ENCODE measurements at places on chromosomes 13 and 19. TPM values are rescaled to one million over a fixed set of nuclear protein-coding genes. Genes with fewer than 3 reads are reported as not detected.

GRCh38 chr19:292281-292884 lies 1.2 kb upstream of the PLPP2 start:
- DNase-seq, result no peak

GRCh38 chr13:78326633-78327032 lies 276.7 kb downstream of the POU4F1 start:
- DNase-seq, result no peak

DNA sequence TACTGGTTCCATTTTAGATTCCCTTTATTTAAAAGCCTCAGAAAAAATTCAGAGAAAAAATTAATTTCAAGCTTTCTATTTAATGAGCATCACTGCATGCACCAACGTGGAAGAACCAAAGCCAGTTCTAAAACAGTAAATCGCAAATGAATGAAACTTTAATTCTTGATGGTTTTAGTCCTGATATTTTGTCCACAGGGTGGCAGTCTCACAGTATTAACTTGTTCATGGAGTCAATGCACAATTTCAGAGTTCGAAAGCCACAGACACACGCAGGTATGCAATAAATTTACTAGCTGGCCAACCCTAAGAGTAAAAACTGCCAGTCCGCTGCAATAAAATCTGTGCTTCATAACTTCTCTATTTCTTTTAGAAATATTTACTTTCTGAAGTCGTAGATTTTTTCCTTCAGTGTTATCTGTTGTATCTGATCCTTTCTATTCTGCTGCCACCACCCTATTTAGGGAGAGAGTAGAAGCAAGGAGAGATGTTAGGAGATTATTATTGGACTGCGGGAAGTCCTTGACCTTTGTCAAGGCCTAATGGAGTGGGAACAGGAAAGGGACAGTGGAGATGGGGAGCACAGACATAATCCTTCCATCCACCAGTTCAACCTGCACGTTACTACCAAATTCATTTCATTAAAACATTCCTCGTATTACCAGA lies 7.0 kb upstream of the WBP4 start:
- DNase-seq, result peak; percentile 55

DNA sequence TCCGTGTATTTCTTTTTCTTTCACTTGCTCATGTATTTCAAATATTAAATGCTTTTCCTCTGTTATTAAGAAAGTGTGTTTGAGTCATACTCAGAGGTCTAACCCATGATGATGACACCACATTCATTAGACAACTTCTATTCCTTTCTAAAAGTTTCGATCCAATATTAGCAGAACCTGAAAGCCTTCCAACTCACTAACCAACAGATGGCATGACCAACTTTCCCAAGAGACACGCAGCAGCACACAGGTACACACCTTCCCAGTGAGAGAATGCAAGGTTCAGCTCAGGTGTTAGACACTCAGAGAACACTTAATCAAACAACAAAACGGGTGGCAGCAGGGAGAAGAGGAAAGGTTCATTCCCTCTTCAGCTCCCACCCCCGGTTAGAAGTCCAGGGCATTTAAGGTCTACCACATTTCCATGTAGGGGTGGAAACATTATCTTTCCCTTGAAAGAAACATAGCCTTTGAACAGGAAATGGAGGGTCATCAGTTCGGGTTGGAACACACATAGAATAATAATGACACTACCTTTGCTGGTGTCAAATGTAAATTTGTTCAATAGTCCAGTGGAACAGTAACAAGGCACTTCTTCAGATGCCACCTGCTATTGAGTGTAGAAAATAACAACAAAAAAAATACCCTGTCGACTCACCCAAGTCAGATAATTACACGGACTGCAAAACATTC lies 404.2 kb downstream of the COG6 start:
- DNase-seq, result no peak

DNA sequence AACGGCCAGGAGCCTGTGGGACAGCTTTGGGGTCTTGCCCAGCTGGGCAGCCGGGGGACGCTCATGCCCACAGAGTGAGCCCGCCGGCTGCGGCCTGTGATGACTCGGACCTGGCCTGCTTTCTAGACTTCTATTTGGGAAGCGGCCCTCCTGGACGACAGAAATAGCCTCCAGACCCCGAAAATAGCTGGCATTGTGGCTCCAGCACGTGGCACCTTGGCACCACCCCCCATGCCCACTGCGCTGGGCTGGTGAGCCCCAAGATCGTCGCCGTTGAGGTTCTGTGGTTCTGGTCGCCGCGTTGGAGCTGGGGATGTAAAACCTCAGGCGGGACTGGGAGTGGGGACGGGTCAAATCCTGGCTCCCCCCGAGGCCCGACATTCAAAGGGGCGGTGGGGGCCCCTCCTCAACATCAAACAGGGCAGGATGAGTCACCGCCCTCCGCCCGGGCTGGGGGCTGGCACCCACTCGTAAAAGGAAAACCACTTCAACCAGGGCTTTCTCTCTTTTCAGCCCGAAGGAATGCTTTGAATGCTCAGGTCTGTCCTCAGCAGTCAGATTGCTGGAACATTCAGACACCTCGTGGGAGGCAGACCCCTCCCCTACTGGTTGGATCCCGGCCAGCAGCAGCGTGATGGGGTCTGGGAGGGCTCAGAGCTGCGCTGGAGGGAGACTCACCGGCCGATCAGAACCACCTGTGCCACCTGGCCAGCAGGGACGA lies 42.1 kb downstream of the GADD45B start:
- DNase-seq, result no peak

GRCh38 chr13:32170841-32171240 lies 139.3 kb downstream of the FRY start:
- no peak for DNase-seq

The SLC5A5 gene
- not detected for polyA plus RNA-seq

The NOVA2 gene
- polyA plus RNA-seq, result 0.01 TPM
